HT-29 (cell line): ENCODE measurements at places on chromosomes 12 and 14.

GRCh38 chr12:53044052-53044581, 5.7 kb upstream of the TNS2 start:
- DNase-seq, result peak; percentile 73

GRCh38 chr14:69260190-69260860, 367 bp downstream of the GALNT16 start:
- DNase-seq, result no peak

GRCh38 chr14:95290871-95291431, 28.8 kb downstream of the CLMN start:
- peak; percentile 80 for DNase-seq

- DNase-seq, result no peak
These were observed 134.6 kb downstream of the CACNA1C start for GRCh38 chr12:2187195-2187945.

DNA sequence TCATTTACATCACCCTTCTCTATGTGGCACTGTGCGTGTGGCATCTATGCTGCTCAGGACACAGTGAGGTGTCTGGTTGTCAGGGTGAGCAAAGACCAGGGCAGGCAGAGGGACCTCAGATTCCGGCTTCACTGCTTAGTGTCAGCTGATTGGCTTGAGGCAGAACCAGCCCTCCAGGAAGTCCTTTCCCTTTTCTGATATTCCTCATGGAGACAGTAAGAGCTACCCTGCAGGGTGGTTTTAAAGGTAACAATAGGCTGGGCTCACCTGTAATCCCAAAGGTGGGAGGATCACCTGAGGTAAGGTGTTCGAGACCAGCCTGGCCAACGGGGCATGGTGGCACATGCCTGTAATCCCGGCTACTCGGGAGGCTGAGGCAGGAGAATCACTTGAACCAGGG, 129.3 kb upstream of the AMIGO2 start:
- DNase-seq, result no peak

GRCh38 chr14:99720941-99721791, 37.1 kb downstream of the CYP46A1 start:
- no peak for DNase-seq

DNA sequence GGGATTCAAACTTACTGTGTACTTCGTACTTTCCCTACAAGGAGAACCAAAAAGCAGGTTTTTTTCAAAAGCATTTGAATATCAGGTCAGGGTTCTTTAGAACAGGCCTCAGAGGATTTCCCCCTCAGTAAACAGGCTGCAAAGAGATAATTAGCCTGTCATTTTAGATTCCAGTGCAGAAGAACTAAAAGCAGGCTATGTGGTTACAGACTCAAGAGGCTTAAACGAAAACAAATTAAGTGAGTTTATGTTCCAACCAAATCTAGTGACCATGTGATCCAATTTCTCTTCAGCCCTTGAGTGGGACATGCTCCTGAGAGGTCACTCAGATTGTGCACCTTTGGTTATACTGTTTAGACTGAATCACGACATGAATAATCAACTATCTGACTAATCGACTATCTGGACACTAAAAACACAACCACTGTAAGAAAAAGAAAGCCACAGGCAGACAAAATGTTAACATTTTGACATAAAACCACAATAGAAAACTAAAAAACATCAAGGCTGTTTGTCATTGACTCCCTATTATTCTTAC, 4.5 kb downstream of the TMED8 start:
- DNase-seq, result no peak

DNA sequence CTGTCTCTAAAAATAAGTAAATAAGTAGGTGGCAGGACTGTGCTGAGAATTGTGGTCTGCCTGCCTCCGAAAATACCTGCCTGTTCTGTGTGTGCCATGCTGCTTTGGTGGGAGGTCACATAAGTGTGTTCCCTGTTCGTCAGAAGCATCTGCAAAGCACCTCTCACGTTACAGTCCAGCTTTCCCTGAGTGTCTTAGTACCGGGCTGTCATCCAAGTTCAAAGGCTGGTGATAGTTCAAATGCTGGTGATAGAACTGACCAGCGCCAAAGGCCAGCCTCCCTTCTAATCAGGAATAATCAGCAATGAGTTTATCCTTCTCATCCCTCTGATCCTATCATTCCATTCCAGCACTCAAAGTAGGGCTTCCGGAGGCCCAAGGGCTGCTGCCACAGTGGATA, 5.6 kb downstream of the CABP1 start:
- DNase-seq, result no peak

- peak; percentile 73 for DNase-seq
These were observed 237.9 kb downstream of the IPO8 start for GRCh38 chr12:30457621-30458289.

- no peak for DNase-seq
These were observed 87.0 kb downstream of the VWF start for GRCh38 chr12:6037459-6037858.

- DNase-seq, result no peak
These were observed 20.6 kb downstream of the RDH12 start for GRCh38 chr14:67722293-67722692.

DNA sequence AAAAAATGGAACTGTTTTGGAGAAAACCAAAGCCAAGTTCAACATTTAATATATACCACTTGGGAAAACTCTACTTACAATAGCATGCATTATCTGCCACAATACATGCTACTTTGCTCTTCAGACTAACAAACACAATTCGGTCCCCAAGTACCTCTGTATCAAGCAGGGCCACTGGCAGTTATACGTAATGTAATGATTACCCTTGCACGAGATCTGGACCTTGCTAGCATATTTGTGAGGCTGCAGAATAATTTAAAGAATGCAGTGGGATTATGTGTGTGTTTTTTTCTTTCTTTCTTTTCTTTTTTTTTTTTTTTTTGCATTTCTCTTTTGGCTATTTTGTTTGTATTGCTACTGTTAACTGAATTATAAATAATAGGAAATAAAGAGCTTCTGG, 22.8 kb upstream of the PYGL start:
- no peak for DNase-seq

- no peak for DNase-seq
These were observed 31.4 kb downstream of the SLC15A4 start for GRCh38 chr12:128792398-128792797.

- no peak for DNase-seq
These were observed 272.0 kb downstream of the SSPN start for GRCh38 chr12:26467351-26467750.

DNA sequence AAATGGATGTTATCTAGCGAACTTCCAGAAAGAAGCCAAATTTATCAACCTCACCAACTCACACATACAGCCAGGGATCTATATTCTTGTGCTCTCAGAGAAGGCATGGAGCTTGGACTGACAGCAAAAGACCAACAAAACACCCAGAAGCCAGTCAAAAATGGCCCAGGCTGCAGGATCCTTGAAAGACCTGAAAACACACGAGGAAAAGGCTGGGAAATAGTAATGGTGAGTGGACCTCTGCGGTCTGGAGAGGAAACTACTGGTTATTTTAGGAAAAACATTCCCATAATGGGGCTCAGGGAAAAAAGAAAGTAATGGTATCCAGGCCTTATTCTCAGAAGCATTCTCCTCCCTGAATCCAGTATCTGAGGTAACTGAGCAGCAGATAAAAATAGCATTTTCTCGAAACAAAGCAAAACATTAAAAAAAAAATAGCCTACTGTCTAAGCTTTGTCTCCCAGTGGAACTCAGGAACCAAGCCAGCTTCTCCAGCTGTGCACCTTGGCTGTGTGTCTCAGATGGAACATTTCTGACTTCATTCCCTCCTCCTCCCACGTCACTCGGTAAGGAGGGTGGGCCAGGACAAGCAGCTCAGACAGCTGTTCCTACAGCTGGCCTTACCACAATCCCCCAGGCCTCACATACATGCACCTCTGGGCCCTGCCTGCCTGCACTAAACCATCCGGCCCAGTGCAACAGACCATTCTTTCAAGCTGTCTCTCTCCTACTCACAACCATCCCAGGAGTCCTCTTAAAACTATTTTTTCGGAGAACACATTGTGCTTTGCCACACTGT, 249.9 kb downstream of the DAD1 start:
- DNase-seq, result no peak

DNA sequence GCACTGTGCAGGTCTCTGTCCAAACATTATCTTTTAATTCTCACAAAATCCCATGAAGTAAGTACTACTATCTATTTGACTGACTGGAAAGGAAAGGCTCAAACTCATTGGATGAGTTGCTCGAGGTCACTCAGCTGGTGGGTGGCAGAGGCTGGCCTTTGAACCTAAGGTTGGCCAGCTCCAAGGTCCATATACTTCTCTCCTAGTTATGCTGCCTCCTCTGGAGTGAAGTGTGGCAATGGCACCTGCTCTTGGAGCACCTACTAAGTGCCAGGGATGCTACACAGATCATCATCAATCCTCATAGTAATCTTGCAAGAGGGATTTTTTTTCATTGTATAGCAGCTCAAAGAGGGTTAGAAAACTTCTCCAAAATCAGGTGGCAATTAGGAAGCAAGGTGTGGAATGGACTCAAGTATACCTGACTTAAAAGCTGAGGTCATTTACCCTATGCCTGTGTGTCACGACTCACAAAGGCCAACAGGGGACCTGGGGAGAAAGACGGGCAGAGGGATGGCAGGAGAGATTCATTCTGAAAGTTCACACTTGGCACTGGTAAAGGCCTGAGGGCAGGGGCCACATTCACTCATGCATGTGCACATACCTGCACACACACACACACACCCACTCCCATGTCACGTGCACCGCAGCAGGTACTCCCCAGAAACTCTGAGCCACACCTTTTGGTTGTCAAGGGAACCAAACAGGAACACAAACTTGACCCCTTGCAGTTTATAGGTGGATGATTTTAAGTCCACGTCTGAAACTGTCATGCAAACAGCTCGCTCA, 146.4 kb downstream of the FOXN3 start:
- DNase-seq, result peak; percentile 43

DNA sequence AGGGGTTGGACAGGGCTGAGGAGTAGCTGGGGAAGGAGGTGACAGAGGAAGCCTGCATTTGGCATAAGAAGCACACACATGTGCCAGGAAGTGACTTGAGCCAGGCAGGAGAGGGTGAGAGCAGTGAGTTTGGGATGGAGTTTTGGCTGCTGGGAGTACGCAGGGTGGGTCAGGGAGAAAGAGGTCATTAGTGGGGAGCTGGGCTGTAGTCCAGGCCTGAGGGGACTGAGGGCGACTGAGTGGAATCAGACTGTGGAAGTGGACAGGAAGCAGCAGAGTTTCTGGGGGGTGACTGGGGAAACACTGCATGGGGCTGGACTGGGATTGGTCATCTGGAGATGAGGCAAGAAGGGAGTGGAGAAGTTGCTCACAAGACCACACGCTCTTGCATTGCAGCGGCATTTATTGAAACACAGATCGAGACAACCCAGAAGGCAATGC, 7.6 kb downstream of the KRT85 start:
- DNase-seq, result no peak
